Smooth muscle cell of bladder (primary cell): ENCODE measurements at places on chromosomes 1 and 21. TPM values are rescaled to one million over a fixed set of nuclear protein-coding genes. Genes with fewer than 3 reads are reported as not detected.

The ITLN1 gene
- not detected in 2 replicates for total RNA-seq

The CDA gene
- 0.37 and 0.85 TPM in 2 replicates for total RNA-seq

The CYP4B1 gene
- not detected in 2 replicates for total RNA-seq

The ADARB1 gene
- 70.3 and 111 TPM in 2 replicates for total RNA-seq

The ZBTB8B gene
- under 0.01 TPM in 1 of 2 replicates, not detected in the other for total RNA-seq

The DYNLT5 gene
- 0.71 and 0.74 TPM in 2 replicates for total RNA-seq

The CLEC20A gene
- not detected in 2 replicates for total RNA-seq

The SLAMF9 gene
- 0.28 and 0.46 TPM in 2 replicates for total RNA-seq

The PLCH2 gene
- total RNA-seq, result 0.09 and 0.14 TPM in 2 replicates

The PLA2G4A gene
- 28.4 and 42.3 TPM in 2 replicates for total RNA-seq

The AADACL4 gene
- total RNA-seq, result under 0.01 and 0.83 TPM in 2 replicates

The NHLH1 gene
- under 0.01 TPM in 1 of 2 replicates, not detected in the other for total RNA-seq
